ENCODE measurements at places on chromosomes 7 and 10. TPM values are rescaled to one million over a fixed set of nuclear protein-coding genes. Genes with fewer than 3 reads are reported as not detected.

The GIMAP2 gene
- total RNA-seq: not detected

DNA sequence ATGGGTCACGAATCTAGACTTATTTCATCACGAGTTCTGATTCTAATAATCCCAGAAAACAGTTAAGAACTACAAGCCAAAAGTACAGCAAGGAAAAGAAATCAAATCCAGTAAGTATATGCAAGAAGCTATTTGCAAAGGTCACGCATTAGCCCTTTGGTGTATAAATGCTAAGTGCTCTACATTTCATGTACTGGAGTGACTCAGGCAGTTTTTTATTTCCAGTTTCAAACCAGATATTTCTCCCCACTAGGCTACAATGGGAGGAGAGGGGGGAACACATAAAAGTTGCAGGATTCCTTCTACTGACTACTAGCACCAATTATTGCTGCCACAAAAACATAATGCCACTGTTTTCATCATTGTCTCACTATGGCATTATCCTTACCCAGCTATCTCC is 148.0 kb downstream of the NRCAM start:
- no peak for DNase-seq

GRCh38 chr10:76127984-76128589 is 696.7 kb downstream of the LRMDA start:
- no peak for DNase-seq

DNA sequence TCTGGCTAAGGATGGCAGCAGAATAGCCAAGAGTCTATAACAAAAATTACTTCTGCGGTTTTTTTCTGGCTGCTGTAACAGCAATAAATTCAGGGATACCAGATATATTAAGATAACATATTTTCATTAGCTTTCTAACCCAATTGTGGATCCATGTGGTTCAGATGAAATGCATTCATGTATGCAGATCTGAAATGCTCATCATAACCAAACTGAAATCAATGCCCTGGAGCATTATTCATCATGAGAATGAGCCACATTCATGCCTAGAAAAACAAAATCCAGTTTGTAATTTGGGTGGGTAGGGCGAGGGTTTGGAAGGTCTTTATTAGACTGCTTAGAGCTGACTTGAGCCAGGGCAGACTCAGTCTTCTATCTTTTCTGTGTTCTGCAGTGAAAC is 69.8 kb upstream of the SEMA3A start:
- no peak for DNase-seq

The PTPRN2 gene
- total RNA-seq: 0.36 TPM

The OPALIN gene
- total RNA-seq: not detected

GRCh38 chr10:30059209-30060107 is at the start of gene JCAD:
TSS of gene JCAD (minus strand) at chr10:30059586. CDS start at chr10:30047812, 11,774 bp downstream.
- DNase-seq: no peak

DNA sequence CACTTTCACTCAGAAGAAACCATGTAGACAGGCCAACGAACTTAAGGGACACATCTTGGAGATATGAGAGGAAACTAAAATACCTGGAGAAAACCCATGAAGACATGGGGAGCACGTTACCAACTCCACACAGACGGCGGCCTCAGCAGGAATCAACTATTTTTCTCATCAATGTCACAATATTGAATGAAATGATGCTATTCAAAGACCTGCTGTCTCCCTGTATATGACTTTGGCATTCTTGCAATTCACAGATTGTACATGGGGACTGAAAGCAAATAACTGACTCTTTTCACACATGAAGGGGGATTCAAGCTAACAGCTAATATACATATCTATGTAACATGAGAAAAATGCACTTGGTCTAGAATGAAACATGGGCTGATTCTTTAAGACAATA is 869.0 kb downstream of the NXPH1 start:
- no peak for DNase-seq

DNA sequence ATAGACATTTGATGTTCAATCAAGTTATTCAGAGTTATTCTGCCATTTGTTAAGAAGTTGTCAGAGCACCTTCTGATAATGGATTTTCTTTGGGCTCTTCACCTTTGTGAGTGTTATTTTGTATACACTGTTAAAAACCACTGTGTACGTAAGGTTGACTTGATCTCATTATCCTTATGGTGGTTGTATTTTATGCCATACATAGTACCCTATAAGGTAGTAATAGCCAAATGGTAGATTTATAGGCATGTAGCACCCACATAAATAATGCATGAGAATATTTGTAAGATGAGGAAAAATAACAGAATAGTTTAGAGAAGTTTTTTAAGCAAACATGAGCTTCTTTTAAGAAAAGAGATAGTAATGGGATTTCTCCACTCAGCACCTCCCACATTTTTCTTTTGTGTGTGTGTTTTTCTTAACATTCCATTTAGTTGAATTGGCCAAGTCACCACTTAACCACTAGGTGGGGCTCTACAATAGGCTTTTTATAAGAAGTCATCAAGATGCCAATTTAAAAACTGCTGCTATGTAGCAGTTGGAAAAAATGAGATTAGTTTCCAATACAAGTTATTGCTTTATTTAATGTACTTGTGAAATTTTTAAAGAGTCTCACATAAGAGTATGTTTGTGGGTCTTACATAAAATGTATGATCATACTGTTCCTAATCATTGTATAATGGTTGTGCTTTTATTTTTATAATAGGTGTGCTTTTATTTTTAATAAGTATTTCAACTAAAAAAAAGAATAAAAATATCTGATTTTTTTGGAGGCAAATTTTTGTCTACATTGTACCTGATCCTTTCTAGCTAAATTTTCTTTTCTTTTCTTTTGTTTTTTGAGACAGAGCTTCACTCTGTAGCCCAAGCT is 41.1 kb upstream of the STMP1 start:
- no peak for DNase-seq

- peak; percentile 35 for DNase-seq
These were observed 43.3 kb upstream of the ELN start for GRCh38 chr7:73984481-73985205.

- DNase-seq: no peak
These were observed 15.6 kb downstream of the PDAP1 start for GRCh38 chr7:99392659-99393354.

The LAMB4 gene
- not detected for total RNA-seq

GRCh38 chr10:11684717-11685645 is 57.2 kb upstream of the ECHDC3 start:
- peak; percentile 81 for DNase-seq

DNA sequence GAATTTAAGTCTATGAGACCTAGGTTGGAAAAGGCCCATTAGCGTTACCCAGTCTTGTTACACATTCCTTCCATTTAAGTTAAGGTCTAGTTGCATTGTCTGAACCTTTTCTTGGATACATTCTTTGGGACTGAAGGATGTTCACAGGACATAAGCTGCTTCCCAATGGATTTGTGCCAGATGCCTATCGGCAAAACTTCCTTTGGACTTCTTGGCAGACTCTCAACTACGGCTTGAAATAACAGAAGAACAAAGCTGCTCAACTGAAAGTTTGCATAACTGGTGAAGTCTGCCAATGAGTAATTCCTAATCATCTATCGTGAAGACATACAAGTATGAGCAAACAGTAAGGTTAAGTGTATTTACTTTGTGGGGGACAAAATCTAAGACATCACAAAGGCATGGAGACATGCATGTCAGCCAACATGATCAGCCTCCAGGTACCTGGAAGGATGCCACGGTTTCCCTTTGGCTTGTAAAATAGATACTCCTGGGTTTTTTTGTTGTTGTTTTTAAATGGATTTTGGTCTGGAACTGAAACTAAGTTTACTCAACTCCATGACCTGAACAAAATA is 35.4 kb downstream of the MALSU1 start:
- no peak for DNase-seq

DNA sequence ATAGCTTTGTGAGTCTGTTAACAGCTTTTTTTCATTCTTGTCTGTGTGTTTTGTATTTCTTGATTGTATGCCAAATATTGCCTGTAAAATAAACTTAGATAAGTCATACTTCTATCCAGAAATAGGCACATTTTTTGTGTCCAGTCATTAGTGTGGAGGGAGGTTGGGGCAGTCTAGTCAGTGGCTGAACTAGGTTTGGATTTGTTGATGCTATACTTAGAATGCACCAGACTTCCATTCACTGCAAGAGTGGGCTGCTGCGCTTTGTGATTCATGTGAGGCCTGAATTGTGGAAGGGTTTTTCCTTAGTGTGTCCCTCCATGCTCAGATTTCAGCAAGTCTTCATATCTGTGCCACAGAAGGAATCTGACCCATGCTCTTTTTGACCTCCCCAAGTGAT is 50.0 kb downstream of the TRUB1 start:
- DNase-seq: no peak

DNA sequence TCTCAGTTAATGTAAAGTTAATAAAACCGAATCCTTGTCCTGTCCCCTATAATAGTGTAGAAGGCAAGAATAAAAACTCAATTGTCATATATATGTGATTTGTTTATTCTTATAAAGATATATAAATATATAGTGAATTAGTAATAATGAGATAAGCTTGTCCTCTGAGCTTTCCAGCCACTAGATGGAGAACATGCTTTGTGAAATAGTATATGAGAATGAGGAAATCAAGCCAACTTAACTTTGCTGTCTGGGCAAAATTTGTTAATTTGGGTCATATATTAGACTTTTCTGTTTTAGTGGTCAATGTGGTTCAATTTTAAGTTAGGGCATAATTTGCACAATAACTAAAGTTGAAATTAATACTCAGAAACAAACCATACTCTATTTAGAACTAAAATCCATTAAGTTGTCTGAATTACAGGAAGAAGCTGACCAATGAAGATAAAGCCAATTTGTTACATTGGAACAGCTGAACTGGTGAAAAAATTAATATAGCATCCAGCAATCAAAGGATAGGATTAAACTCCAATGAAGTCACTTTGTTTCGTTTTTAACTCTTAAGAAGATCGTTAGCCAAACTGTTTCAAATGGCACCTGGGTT is 595.0 kb downstream of the ARL4A start:
- DNase-seq: no peak

DNA sequence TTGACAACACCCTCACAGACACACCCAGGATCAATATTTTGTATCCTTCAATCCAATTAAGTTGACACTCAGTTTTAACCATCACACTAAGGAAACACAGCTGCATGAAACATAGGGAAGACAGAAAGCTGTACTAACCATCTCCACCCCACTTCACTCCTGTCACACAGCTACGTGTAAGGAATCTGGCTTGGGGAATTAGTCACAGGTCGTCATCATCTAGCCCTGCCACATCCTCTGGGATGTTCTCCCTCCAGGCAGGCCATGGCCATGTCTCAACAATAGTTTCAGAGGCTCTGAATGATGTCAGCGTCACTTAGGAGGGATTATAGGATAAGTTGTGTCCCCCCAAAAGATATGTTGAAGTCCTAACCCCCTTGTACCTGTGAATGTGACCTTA is 10.8 kb upstream of the SEMA3C start:
- DNase-seq: no peak

GRCh38 chr10:42652858-42653257 is 14.5 kb upstream of the ZNF33B start:
- no peak for DNase-seq
